Stimulated activated CD4-positive, alpha-beta T cell treated with anti-CD3 and anti-CD28 coated beads, Interleukin-12 subunit alpha, Interleukin-12 subunit beta, amount 100 ng/mL, for 24 hours (primary cell): ENCODE measurements at places on chromosomes 3 and 15.

DNA sequence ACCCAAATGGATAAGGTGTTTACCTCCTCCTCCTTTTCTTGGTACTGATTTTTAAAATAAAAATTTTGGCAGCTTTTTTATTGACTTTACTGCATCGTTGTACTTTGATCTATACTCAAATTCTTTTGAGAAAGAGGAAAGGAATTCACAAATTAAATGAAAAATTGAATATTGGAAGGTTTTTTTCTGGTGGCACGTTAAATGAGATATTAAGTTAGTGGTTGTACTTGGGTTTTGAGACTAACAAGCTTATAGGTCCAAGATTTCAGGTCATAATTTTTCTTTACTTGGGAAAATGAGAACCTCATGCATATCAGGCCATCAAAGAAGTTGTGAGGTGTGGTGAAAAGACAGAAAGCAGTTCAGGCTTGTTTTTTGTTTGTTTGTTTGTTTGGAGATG is 14.1 kb downstream of the RPLP1 start:
- DNase-seq = no peak

GRCh38 chr3:72345980-72346379 is 502.3 kb downstream of the SHQ1 start:
- no peak for DNase-seq

DNA sequence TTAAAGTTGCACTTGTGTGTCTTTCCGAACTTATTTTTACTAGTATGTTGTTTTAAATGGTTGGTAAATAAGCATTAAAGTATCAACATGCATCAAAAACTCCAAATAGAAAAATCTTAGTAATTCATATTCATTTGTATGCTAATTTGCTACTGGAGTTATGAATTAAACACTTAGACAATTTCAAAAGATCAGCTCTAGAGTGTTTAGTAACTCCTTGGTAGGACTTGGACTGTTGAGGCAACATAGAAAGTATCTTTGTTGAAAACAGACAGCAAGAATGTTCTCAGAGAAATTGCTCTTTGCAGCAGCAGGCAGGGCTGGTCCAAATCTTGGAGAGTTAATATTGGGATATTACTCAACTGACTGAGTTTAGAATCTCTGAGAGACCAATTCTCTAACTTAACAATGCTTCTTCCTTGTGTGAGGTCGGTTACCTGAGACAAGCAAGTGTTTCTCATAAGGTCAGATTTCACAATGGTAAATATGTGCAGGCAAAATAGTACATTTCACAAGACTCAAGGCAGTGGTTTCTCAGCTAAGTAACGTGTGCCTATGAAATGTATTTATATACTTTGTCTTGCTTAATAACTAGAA is 147.8 kb upstream of the IL12A start:
- DNase-seq = no peak

GRCh38 chr3:151219056-151219455 is 16.0 kb upstream of the GPR171 start:
- no peak for DNase-seq

DNA sequence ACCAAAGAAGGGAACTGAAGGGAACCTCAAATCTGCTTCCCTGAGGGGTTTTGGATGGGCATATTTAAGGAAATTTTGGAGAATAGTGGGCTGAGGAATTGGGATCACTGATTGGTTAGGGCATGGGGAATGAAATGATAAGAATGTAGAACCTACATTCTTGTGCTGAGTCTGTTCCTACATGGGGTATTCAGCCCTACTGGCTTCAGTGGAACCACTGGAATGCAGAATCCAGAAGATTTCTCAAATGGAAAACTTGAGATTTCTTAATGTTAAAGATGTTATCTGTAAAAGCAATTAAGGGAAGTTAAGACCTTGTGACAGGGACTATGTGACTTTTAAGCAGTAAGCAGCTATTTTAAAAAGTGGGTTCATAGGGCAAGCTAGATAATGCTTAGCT is 1062.4 kb downstream of the AGBL1 start:
- no peak for DNase-seq

DNA sequence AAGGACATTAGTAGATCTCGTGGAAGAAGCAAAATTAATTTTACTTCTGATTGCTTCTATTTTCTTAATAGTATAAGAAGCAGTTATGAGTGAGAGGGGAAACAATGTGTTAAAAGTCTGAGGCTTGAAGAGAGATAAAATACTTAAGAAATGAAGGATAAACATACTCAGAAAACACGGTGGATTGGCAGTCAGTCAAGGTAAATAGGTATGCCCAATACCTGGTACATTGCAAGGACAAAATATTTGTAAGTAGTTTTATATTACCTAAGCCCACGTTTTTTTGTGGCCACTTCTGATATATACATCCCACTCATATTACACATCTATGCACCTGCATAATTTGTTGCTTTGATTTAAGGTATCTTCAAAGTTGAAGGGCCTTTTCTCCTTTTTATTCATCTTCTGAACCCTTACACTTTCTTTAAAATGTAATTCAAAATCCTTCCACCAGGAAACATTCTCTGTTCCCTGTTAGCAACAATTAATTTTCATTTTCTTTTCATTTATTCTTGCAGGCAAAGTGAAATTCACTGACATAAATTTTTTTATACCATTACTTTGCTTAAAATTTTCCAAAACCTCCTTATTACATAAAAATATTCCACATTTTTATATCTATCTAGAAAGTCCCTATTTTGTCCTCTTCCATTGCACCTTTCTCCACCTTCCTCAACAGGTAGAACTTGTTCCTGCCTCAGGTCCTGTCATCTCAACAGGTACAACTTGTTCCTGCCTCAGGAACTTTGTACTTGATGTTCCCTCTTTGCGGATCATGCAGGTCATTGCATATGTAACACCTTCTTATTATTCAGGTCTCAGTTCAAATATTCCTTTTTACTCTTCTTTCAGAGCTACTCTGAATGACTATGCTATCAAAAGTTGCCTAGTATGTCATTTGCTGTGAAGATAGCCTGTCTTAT is 755.7 kb upstream of the ALCAM start:
- no peak for DNase-seq

- no peak for DNase-seq
These were observed 36.1 kb downstream of the HMG20A start for GRCh38 chr15:77456746-77457145.

- no peak for DNase-seq
These were observed 53.1 kb downstream of the SPSB4 start for GRCh38 chr3:141104151-141104821.

DNA sequence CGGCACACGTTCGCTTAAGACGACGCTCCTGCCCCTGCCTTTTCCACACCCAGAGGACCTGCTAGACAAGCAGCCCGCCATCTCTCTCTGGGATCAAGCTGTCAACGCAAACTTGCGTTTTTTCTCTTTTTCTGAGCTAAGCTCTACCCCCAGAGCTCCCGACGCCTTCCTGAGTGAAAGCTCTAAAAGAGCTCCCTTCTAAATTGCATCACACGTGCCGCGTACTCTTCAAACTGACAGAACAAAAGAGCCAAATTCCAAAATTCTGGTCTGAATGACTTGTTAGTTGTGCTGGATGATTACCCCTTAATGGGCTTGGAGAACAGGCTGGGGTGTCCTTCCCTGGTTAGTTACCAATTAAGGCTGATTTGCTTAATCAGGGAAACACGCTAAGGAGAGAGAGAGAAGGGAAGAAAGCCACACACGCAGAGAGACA is 81.2 kb downstream of the MDFIC2 start:
- DNase-seq = no peak

DNA sequence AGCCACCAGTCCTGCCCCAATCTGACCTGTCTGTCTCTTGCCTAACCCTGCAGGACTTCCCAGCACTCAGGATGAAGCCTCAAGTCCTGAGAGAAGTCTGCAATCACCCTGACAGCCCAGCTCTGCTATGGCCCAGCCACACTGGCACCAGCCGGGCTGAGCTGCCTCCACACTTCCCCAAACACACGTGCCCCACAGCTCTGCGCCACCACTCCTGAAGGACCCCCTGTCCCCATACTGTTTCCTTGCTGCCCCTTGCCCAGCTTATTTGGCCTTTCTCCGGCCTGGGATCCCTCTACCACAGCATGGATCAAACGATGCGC is 76.6 kb downstream of the TBC1D2B start:
- no peak for DNase-seq

DNA sequence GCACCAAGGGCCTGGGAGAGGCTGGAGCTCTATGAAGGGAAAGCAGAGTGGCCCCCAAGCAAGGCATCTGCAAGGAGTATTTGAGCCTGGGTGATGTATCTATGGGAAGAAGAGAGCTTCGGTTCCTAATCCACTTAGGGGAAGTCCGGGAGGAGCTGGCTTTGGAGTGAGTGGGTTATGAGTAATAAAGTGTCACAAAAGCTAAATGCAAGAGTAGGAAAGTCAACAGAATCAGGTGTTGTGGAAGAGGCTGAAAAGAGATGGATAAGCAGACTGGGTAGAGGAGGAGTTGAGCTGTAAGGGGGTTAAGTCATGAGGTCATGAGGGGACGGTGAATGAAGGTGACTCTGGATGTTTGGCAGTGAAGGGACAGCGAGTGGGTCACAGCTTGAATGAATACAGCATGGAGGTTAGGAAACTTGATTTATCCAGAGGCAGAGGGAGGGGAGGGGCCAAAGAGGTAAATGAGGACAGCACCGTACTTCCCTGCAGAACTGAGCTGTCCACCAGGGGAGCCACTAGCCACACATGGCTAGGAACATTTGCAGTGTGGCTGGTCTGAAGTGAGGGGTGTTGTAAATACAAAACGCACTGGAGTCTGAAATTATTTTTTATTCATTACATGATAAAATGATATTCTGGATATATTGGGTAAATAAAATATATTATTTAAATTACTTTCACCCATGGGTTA is 83.3 kb downstream of the ADCY5 start:
- no peak for DNase-seq

- no peak for DNase-seq
These were observed 57.0 kb upstream of the C3orf80 start for GRCh38 chr3:160168246-160168645.

DNA sequence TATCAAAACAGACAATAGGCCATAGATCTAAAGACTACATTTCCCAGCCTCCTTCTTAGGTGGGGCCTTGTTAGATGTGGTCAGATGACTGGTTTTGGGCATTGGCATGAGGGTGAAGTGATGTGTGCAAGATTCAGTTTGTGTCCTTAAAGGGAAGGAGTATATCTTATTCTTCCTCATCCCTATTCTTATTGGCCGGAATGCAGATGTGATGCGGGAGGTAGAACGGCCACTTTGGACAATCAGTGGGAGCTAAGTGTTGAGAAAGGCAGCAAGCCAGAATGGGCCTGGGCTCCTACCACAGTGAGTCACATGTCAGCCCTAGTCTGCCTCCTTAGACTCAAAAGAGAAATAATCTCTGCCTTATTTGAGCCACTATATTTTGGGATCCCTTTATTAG is 89.8 kb upstream of the MEX3B start:
- no peak for DNase-seq

DNA sequence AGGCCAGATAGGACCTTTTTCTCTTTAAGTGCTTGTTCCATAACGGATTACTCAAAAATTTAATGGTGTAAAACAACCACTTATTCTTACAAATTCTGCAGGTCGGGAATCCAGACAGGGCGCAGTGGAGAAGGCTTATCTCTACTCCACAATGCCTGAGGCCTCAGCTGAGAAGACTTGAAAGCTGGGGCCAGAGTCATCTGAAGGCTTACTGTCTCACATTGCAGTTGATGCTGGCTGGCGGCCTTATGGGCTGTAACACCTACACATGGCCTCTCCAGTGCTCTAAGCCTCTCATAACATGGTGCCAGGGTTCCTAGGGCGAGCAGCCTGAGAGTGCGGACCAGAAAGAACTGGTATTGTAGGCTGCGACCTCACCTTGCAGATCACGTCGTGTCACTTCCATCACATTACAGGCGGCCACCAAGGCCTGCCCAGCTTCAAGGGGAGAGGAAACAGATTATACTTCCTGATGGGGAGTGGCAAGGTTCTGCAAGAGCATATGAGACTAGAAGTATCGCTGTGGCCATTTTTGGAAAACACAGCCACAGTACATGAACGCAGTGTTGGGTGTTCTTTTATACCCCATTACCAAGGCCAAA is 32.4 kb downstream of the CMTM7 start:
- no peak for DNase-seq

DNA sequence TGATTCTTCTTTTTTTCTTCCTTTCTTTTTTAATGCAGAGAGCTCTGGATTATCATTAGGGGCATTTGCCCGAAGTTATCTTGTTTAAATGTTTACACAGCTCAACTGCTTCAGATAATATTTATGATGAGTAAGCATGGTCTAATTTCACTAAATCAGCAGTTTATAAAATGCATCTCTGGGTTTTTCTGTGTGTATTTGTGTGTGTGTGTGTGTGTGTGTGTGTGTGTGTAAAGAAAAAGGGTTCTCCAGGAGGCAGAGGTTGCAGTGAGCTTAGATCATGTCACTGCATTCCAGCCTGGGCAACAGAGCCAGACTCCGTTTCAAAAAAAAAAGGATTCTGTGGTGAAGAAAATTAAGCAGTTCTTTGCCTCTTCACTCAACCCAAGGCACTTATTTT is 25.9 kb upstream of the TNFSF10 start:
- no peak for DNase-seq

DNA sequence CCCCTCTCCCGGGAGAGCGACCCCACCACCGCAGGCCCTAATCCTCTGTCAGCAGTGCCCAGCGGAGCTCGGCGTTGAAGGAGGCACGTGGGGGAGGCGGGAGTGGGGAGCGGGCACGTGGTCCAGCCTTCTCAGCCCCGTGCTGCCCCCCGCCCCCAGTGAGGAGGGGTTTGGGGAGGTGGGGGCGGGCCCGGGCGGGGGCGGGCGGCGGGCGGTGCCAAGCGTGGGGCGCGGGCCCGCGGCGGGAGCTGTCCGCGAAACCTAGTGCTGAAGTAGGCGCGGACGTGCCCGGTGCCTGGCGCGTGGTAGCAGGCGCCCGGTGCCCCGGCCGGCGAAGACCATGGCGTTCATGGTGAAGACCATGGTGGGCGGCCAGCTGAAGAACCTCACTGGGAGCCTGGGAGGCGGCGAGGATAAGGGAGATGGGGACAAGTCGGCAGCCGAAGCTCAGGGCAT is at the start of gene CPLX3:
TSS of gene CPLX3 (plus strand) at position 264 of the 456 bp plus-strand sequence. CDS start at position 341, 77 bp downstream.
- peak; percentile 36 for DNase-seq

- DNase-seq = no peak
These were observed 232.6 kb upstream of the CNTN3 start for GRCh38 chr3:74847093-74847492.

- DNase-seq = no peak
These were observed 212.7 kb upstream of the P2RY1 start for GRCh38 chr3:152621967-152622810.

- DNase-seq = no peak
These were observed 12.4 kb downstream of the TPM1 start for GRCh38 chr15:63054985-63055384.

GRCh38 chr15:70259640-70260508 is 162.2 kb upstream of the TLE3 start:
- no peak for DNase-seq

- no peak for DNase-seq
These were observed 11.6 kb upstream of the SEC61A1 start for GRCh38 chr3:128040660-128041059.

DNA sequence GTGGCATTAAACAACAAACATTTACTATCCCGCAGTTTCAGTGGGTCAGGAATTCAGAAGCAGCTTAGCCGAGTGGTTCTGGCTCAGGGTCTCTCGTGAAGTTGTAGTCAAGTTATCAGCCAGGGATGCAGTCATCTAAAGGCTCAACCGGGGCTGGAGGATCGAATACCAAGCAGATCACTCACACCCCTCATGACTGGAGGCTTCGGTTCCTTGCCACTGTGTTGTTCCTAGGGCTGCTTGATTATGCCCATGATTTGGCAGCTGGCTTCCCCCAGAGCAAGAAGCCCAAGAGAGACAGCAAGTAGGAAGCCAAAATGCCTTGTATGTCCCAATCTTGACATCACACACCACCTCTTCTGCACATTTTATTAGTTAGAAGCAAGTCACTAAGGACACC is 33.9 kb upstream of the CDCP1 start:
- DNase-seq = no peak
